ENCODE measurements at places on chromosomes 7 and 10. TPM values are rescaled to one million over a fixed set of nuclear protein-coding genes. Genes with fewer than 3 reads are reported as not detected.

Gene MOGAT3
- 1.2 TPM for polyA plus RNA-seq

Gene STK31
- polyA plus RNA-seq = 1.0 TPM

Gene PNLIPRP3
- polyA plus RNA-seq = not detected

Gene OR2A1
- polyA plus RNA-seq = 1.1 TPM

Gene UCN3
- polyA plus RNA-seq = 1.9 TPM

Gene UPK3B
- 2.5 TPM for polyA plus RNA-seq

Gene AKR1C1
- polyA plus RNA-seq = 12.9 TPM

DNA sequence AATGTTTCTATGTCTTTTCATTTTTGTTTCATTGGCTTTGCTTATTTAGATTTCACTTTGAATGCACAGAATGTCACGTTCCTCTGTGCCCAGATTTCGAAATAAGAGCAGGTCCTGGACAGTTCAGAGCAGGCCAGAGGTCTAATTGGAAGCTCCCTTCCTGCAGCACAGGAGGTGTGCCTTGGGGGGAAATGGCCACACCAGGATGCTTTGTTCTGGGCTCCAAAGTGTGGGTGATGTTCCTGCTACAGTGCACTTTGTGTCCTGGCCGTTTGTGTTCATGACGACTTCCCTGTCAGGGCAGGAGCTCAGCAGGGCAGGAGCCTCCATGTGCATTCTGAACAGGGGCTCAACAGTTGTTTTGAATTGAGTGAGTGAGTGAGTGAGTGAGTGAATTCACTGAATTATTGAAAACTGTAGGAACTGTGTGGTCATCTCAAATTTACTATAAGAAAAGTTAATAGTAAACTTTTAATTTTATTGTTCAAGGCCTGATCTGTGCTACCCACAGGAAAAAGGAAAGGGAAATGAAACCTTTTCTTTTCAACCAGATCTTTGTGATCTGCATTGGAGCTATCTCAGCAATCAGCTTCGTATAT, 109.5 kb upstream of the GJD4 start:
- no peak for DNase-seq

DNA sequence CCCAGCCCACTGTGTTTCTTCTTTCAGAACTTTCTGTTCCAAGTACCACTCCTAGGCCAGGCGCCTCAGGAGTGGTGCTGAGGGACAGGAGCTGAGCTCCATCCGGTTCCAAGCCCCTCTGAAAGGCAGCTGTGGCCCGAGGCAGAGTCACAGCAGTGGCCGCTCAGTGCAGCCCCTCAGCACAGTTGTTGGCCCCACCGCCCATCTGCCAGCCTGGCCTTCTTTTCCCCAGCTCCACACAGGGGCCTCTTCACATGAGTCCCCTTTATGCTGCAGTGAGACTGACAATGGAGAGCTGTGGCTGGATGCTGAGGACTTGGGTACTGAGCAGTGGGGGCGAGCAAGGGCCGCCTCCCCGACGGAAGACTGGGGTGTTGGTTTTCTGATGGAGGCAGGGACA, 9.5 kb downstream of the BUD31 start:
- DNase-seq = no peak

- DNase-seq = no peak
These were observed 63.3 kb downstream of the ZNF107 start for GRCh38 chr7:64729089-64729848.

DNA sequence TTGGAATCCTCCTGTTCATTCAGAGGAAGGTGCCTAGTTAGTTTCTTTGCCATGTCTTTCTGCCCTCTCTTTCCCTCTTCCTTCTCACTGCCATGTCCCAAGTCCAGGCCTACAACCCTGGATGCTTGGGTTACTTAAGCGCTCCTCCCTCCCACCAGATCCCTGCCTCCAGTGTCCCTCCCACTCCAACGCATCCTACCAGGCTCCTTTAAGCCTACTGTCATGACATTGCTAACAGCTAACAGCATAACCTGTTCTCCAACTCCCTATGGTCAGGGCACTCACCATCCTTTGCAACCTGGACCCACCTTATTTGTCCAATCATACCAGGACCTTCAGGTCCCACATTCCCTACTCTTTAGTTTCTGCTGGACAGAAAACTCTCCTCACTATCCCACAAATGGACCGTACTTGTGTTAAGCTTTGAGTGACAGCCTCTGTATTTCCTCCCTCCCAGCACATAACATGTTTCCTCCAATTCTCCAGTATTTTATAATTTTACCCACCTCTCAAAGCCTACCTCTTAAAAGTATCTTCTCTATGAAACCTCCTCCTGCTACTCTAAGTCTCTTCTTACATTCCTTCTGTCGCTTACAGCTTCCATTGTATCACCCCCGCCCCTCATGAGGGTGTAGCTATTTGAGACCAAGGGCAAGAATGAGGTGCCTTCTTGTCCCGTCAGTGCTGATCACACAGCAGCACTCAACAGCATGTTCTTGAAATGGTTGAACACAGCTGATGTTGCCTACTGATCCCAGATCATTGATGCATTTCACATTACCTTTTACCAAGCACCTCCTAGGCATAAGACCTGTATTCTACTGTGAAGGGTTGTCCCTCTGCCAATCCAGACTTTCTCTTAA, 1.7 kb downstream of the BLNK start:
- DNase-seq = no peak

DNA sequence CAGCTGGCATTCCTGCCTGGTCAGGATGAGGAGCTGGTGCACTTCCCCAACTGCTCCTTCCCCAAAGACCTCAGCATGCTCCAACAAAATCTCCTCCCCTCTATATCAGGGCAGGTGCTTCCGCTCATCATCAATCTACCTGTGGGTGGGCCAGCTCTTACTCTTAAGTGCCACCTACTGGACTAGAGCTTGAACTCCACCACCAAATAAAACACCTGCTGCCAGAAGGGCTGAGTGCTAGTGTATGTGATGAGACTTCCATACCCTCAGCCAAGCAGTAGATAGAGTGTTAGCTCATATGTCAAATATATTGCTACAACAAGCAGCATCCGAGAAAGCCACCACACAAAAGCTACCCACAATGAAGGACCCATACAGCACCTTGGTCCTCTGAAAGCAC, 264.3 kb downstream of the RNLS start:
- DNase-seq = no peak

All from left renal cortex interstitium (tissue), 4 donors.